ENCODE measurements at places on chromosomes 1 and 21.

- no peak for DNase-seq
Observed at GRCh38 chr1:165187031-165188009, 169.2 kb downstream of the LMX1A start.

DNA sequence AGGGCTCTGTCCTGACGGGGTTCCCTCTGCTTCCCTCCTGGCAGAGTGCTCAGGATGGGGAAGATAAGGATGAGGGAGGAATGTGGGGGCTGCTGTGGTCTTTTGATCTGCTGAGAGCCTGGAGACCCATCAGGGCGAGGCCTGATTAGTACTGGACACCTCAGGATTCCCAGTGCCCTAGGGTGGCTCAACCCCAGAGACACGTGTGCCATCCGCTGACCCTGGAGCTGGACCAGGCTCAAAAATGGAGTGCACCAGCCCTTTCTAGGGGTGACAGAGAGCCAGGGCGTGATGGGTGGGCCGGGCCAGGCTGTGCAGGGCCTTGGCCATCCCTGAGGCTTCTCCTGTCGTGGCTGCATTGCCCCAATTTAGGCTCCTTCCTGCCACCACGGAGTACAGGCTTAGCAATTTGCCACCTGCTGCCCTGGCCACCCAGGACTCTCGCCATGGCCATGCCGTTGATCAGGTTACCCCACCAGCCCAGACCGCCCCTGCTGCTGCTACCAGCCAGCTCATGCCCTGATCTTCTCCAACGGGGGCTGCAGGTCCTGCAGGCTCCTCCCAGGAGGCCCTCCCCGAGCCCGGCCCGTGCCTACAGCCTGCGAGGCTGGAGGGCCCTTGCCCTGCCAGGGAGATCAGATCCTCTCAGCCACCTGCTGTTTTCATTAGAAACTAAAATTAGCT is 9.5 kb downstream of the WNT4 start:
- no peak for DNase-seq

DNA sequence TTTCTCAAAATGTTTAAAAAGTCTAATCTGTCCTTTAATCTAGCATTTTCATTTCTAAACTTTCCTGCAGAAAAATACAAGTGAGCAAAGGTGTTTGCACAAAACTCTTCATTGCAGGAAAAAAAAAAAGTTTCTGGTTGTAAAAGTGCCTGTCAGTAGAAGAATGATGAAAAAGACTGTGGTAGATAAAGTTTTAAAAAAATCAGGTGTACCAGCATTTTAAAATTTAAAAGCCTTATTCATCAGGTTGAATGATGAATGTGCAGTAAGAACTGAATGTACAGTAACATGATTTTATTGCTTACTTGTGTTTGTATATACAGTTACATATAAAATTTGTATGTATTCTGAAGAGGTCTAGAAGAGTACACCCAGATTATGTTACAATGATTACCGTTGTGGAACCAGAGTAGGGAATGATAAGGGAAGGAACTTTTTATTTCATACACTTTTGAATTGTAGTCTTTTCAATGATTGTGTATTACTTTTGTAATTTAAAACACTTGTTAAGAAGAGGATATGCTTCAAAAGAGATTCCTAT is 54.0 kb downstream of the FNBP1L start:
- no peak for DNase-seq

- no peak for DNase-seq
Observed at GRCh38 chr1:60619581-60619980, 462.8 kb upstream of the NFIA start.

DNA sequence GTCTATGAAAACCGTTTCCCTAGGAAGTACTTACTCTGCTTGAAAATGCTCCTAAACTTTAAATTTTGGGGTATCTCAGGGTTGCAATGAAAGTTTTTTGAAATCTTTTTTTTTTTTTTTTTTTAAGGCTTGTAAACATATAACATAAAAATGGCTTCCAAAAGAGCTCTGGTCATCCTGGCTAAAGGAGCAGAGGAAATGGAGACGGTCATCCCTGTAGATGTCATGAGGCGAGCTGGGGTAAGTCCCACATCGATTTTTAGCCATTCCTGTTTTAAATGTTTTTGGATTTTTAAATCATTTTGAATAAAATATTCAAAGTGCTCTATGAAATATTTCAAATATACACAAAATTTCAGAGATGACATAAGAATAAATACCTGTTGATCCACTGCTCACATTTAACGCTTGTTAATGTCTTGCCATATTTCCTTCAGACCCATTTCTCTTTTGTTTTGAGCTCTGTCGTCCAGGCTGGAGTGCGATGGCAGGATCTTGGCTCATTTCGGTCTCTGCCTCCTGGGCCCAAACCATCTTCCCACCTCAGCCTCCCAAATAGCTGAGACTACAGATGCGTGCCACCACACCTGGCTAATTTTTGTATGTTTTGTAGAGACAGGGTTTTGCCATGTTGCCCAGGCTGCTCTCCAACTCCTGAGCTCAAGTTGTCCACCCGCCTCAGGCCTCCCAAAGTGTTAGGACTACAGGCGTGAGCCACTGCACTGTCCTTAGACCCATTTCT is 1.3 kb downstream of the PARK7 start:
- DNase-seq, result no peak

- DNase-seq, result no peak
Observed at GRCh38 chr21:16538405-16538804, 808.6 kb downstream of the USP25 start.

DNA sequence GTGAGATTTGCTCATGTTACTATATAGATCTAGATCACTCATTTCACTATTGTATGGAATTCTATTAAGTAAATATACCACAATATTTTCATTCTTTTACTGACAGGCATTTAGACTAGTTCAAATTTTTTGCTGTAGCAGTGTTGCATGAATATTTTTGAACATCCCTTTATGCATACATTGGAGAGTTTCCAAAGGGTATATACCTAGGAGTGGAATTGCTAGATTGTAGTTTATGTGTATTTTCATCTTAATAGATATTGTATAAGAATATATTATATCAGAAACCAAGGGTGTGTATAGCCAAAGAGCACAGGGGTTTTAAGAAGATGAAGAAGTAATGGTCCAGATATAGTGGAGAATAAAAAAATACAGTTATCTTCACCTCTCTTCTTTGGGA is 6.2 kb downstream of the SCMH1 start:
- DNase-seq, result no peak

DNA sequence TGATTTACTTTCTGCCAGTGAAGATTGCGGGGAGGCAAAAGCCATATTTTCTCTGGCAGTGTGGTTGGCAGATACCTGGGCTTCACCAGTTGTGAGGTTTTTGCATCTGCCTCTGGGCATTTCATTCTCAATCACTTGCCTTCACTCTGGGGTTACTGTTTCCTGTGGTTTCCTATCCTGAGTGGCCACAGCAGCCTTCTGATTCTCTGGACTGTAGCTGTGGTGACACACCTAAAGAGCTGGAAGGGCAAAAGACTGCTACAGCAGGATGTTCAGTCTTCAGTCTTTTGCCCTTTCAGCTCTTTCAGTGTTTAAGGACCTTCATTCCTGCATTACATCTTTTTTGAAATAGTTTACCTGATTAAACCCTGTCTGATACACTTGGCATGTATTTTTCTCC is 50.5 kb upstream of the GPR52 start:
- DNase-seq, result no peak

- no peak for DNase-seq
Observed at GRCh38 chr1:198619375-198620140, 19.3 kb upstream of the PTPRC start.

DNA sequence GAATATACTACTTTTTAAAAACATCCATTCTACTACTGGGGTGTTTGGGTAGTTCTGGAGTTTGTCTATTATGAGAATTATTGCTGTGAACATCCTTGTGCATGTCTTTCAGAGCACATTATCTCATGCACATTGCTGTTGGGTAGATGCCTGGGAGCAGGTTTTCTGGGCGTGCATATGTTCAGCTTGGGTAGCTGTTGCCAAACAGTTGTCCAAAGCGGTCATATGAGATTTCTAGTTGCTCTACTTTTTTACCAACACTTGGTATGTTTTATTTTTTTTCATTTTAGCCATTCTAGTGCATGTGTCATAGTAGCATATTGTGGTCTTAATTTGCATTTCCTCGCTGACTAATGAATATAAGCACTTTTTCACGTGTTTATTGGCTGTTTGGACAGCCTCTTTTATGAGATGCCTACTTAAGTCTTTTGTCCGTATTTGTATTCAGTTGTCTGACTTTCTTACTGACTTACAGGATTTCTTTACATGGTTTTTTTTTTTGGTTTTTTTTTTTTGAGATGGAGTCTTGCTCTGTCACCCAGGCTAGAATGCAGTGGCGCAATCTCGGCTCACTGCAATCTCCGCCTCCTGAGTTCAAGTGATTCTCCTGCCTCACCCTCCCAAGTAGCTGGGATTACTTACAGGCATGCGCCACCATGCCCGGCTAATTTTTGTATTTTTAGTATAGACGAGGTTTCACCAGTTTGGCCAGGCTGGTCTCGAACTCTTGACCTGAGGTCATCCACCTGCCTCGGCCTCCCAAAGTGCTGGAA is 18.1 kb downstream of the ZDHHC18 start:
- no peak for DNase-seq

DNA sequence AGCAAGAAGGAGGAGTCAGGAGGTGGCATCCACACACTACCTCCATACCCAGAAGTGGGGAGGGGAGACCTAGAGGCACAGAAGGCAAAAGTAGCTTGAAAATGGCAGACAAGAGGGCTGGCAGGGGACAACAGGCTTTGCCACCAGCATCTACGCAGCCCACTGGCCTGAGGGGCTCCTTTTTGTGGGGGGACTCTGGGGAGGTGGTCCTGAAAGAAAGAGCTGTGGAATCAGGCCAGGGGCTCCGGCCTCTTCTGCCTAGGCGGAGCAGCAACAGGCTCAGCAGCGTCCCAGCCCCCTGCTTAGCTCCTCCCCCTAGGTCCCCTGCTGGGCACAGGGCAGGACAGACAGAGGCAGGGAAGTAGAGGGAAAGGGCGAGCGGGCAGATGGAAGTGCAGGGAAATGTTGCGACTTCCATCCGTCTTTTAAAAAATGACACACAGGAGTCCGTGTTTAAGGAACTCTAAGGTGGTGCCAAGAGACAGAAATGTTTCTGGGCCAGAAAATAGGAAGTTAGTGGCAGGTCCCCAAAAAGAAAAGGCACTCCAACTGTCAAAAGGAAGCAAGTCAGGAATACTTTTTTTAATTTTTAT is 10.0 kb upstream of the LEFTY2 start:
- no peak for DNase-seq

DNA sequence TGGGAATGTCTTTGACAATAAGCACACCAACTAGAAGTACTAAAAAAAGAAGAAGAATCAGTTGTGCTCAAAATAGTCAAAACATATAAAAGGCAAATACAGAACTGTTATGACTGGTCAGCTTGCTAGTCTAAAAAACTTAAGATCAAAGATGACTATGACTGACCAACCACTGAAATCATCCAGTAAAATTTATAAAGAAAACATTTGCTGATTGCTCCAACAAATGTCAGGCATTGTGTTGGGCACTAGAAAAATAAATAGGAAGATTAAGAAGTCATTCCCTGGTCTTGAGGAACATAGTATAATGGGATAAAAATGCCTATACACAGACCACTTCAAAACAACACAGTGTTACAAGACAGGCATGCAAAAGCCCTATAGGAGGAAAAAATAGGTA is 9.3 kb upstream of the ANGPTL3 start:
- DNase-seq, result no peak

GRCh38 chr1:203678943-203679661 is 52.5 kb downstream of the ATP2B4 start:
- no peak for DNase-seq

DNA sequence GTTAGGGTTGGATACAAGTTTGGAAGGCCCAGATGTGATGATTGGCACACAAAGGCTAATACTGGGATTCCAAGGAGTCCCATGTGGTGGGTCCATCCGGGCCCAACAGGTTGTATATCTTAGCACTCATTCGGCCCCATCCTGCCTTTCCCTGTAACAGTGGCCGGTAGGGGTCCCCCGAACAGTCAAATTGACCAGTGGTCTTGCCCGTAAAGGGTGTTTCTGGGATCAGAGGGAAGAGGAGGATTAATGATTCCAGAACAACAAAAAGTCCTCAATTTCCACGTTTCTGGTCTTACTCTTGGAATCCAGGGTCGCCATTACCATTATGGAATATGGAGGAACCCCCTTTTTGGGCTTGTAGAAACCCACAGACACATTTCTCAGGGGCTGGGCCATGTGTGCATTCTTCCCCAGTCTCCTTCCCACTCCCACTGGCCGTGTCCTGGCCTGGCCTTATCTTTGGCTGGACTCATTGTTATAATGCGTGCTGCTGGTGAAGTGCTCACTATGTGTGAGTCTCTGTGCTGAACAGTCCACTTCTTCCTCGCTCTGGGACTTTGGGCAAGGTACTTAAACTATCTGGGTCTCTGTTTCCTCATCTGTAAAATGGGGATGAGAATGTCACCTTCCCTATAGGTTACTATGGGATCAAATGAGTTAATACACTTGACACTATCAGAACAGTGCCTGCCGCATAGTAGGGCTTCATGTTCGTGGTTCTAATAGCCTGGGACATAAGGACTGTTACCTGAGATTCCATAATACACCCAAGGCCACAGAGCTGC is 161.8 kb downstream of the DYRK1A start:
- no peak for DNase-seq

- DNase-seq, result no peak
Observed at GRCh38 chr1:244353551-244354091, 98.1 kb downstream of the ADSS2 start.

Data from iPS DF 19.7 (cell line).